Panc1 (cell line): ENCODE measurements at places on chromosomes 16 and 17. TPM values are rescaled to one million over a fixed set of nuclear protein-coding genes. Genes with fewer than 3 reads are reported as not detected.

DNA sequence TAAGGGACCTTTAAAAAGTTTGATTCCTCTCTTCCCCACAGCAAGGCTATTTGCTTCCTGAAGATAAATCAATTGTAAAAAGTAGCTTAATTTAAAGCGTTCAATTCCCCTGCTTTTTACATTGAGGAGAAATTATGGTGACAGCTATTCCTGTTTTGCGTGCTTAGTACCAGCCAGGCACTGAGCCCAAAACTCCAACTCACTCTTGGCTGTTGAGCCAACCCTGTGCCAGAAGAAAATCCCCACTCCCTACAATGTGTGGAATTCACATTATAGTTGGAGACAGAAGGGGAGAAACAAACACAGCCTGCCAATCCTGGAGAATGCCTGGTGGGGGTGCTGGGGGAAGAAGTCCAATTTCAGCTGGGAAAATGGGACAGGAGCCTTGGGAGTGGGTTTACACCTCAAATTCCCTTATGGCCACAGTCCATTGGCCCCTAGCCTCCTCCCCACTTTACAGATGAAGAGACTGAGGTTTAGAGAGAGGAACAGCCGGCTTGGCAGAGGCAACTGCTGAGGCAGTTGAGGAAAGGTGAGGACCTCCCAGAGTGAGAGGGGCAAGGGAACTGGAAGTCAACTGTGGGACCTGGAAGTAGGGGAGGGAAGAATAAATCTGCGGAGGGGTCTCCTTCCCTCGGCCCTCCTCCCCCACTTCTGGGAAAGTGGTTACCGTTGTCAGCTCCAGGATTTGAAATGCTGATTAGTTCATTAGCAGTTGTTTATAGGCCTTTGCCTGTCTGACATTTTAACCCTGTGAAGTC lies 26.1 kb downstream of the CDH1 start:
- no peak for DNase-seq

RNF40 gene
- 114 TPM for total RNA-seq

SOX15 gene
- total RNA-seq = 0.33 TPM

GRCh38 chr16:87416826-87417527 lies 24.8 kb downstream of the MAP1LC3B start:
- DNase-seq = no peak

DNA sequence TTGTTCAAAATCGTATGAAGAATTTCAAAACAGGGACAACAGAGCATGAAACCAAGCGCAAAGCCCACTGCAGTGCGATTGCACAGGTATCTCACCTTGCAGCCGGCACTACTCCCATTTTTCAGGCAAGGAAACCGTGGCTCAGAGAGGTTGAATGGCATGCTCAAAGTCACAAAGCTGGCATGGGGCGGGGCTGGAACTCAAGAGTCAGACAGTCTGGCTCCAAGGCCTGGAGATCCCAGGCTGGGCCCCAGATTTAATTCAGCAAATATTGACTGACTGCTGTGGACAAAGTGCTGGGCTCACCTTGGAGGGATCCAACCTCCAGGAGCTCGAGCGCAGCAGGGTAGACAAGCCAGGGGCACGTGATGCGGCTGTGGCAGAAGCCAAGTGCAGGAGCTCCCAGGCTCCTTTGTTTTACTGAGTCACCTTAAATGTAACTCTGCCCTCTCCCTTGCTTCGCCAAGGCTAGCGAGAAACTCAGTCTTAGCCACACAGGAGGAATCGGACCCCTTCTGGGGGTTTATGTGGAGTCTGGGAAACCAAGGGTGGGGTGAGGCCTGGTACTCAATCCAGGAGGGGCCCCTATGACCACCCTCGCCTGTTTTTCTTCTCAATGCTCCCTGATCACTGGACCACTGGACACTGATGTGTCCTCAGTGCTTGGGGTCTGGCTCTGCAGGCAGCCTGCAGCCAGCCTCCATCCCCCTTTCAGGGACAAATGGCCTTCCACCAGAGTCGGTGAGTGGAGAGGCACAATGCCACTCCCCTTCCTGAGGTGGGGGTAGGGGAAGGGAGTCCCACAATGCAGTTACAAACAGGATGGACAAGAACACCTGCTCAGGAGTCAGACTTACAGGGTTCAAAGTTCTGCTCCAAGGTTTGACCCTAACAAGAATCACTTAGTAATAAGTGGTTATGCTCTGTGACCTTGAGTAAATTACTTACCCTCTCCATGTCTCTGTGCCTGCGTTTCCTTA lies 3.9 kb upstream of the SPATA20 start:
- no peak for DNase-seq

DNA sequence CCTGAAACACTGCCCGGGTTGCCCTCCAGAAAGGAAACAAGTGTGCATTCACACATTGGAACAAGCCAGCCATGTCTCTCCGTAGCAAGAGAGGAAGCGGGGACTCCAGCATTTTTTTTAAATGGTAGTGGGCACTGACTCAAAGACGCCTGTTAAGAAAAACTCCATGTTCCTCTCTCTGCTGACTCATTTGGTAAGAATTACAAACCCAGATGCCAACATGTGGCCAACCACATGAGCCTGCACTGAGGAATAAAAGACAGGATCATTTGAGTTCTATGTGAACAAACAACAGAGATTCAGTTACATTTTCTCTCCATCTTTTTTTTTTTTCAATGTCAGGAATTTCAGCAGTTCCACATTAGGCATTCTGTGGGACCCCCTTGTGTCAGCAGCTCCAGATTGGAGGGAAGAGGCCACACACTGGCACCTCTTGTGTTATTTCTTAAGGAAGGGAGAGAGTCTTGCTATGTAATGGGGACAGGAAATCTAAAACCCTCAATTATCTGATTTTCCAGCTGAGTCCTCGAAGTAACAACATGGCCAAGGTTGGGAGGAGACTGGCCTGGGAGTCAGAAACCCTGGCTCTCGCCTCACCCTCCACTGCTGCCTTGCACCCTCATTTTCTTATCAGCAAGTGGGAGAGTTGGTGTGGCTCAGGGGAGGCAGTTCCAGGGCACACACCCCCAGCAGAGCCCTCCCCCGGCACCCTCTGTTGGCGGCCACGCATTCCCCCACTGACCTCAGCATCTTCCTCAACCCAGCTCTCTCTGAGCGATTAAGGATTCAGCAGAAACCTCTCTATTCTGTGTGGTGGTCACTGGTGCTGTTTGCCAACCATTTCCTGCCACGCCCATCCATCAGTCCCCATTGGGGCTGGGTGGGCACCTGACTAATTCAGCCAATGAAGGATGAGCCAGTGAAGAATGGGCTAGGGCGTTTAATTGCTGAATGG lies 173.0 kb downstream of the FOXL1 start:
- no peak for DNase-seq

CACNG5 gene
- 0.21 TPM for total RNA-seq

CCDC154 gene
- total RNA-seq = 2.0 TPM

GRCh38 chr17:81334987-81335772 lies 40.1 kb upstream of the SLC38A10 start:
- DNase-seq = no peak

DNA sequence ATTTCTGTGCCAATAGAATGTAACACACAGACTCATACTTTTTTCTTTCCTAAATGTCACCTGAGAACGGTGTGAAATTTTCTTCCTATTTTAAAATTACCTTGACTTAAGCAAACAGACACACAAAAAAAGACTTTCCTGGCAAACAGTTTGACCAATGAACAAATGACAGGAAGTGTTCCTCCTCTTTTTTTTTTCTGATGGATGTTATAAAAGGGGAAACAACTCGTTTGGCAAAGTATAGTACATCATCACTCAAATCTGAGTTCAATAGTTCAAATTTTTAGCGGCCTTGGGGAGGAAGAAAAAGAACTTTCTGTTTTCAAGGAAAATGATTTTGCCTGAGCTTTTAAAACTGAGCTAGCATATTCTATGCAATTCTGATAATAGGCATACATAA lies 19.8 kb downstream of the HS3ST3A1 start:
- no peak for DNase-seq

- DNase-seq = no peak
Observed at GRCh38 chr16:8848231-8848938, 20.4 kb downstream of the CARHSP1 start.

GRCh38 chr17:32896647-32897258 lies 19.8 kb upstream of the MYO1D start:
- no peak for DNase-seq

GRCh38 chr17:2397247-2398171 lies 3.4 kb downstream of the MNT start:
- no peak for DNase-seq

GRCh38 chr17:46771561-46772474 lies 46.7 kb downstream of the WNT3 start:
- DNase-seq = no peak

GGT6 gene
- total RNA-seq = not detected

GRCh38 chr17:80845069-80845862 lies 146.4 kb upstream of the CHMP6 start:
- no peak for DNase-seq

GRCh38 chr17:59347975-59348391 lies 16.5 kb downstream of the YPEL2 start:
- DNase-seq = no peak

CLEC3A gene
- 0.23 TPM for total RNA-seq

- DNase-seq = no peak
Observed at GRCh38 chr16:64153718-64154117, 968.1 kb downstream of the CDH11 start.

GRCh38 chr17:38724337-38724988 lies 5.7 kb upstream of the CISD3 start:
- no peak for DNase-seq

SCNN1B gene
- 10.7 TPM for total RNA-seq

DNA sequence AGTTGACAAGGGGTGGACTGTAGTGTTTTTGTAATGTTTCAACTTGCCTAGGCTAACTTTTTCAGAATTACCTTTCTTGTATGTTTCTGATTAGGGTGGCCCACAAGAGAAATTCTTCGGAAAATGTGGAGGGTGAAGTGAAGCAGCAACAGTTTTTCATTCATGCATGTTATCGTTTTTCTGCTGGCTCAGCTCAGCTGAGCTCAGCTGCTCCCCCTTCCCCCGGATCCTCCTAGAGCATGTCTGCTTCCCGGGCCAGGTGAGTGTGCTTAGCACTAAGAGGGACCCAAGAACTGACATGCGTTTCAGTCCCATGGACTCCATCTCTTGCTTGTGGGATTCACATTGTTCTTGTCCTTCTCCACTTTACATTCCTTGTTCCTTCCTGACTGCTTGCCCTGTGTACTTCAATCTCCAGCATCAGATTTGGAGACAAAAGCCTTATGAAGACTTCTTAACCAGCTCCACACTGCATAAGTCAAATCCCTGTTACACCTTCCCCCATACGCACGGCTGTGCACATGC lies 33.6 kb downstream of the SCPEP1 start:
- no peak for DNase-seq

GRCh38 chr17:79371984-79372383 lies 238.9 kb downstream of the RBFOX3 start:
- DNase-seq = no peak

DNA sequence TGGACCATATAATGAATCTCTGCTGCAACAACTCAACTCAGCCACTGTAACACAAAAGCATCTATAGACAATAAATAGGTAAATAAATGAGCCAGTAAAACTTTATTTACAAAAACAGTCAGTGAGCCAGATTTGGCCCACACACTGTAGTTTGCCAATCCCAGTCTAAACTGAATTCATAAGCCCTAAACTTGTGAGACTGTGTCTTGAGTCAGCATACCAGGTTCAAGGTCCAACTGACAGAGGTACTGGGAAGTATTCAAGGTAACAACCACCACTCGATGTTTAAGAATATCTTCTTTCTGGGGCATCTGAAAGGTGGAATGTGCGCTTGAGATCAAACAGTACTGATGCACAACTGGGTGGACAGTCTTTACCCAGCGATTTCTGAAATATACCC lies 94.2 kb downstream of the HELZ start:
- DNase-seq = no peak

SMIM36 gene
- total RNA-seq = not detected

GRCh38 chr17:50356892-50357510 lies 11.1 kb downstream of the XYLT2 start:
- no peak for DNase-seq

- DNase-seq = no peak
Observed at GRCh38 chr17:17727111-17727659, 45.9 kb downstream of the RAI1 start.

SALL1 gene
- not detected for total RNA-seq

- DNase-seq = no peak
Observed at GRCh38 chr17:67571478-67571877, 146.3 kb upstream of the NOL11 start.

DNA sequence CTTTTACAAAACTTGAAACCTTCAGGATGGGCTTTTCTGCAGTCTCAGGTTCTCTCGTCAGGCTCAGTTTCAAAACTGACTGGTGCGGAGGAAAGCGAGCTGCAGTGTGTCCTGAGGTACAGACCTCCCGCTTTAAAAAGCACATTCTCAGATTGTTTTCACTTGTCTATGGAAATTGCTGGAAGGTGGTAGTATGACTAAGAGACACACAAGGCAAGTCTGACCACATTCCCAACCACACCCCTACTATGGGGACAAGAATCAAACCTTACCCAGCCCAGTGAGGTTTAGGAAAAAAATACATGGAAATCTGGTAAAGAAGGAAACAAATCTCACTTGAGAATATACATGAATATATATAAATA lies 18.2 kb downstream of the SRP68 start:
- no peak for DNase-seq

DNA sequence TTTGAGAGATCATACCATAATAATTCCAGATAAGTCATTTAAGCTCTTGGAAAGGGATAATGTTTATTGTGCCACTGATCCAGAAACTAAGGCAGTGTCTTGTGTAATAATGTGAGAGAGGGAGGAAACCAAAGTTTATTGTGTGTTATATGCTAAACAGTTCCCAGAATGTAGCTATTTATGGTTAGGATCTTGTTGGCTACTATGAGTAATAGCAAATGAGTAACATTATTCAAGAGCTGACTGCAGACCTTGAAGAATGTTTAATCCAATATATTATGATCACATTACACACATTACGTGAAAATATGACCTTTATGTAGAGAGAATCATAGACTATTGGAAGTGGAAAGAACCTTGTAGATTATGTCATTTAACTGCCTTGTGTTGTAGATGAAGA lies 139.5 kb downstream of the BCAS3 start:
- no peak for DNase-seq

MYO19 gene
- total RNA-seq = 88.0 TPM

- DNase-seq = no peak
Observed at GRCh38 chr17:68238871-68239253, 9.0 kb upstream of the AMZ2 start.

GRCh38 chr16:68826652-68827051 lies 16.7 kb upstream of the TANGO6 start:
- no peak for DNase-seq

DNA sequence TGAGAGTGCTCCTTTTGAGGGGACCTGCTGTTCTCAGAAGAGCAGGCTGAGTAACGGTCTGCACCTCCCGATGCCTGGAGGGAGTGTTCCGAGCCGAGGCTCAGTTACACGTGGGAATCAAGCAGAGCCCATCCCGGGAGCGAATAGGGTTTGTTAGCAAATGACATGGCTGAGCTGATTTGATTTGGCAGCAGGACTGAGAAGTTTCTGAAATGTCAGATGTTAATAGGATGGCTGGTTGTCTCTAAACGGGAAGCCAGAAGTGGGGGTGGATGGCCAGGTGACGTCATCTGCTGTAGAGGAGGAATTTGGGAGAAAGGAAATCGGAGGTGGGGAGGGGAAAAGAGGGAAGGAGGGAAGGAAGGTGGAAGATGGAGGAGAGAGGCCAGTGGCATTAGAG lies 128.0 kb downstream of the RAP1GAP2 start:
- no peak for DNase-seq
